Effector CD8-positive, alpha-beta T cell (primary cell): ENCODE measurements at places on chromosomes 5 and 9.

DNA sequence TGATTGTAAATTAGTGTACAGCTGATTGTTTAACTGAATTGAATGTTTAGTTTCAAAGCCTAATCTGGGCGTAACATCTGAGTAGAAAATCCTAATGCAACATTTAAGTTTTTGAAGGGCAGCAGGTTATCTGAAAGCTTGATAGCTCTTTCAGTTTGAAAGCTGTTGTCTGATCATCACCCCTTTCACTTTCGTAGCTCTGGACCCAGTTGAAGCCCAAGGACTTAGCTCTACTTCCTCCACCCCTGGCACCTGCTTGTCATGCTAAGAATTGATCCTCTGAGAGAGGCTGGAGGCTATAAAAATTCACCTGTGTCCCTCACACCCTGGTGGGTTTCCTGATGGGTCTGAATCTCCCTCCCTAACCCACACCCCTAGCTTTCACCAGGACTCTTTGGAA is 86.0 kb downstream of the ZFAND5 start:
- DNase-seq, result no peak

- DNase-seq, result no peak
Measured at GRCh38 chr5:167244583-167244982, 1046.9 kb upstream of the WWC1 start.

DNA sequence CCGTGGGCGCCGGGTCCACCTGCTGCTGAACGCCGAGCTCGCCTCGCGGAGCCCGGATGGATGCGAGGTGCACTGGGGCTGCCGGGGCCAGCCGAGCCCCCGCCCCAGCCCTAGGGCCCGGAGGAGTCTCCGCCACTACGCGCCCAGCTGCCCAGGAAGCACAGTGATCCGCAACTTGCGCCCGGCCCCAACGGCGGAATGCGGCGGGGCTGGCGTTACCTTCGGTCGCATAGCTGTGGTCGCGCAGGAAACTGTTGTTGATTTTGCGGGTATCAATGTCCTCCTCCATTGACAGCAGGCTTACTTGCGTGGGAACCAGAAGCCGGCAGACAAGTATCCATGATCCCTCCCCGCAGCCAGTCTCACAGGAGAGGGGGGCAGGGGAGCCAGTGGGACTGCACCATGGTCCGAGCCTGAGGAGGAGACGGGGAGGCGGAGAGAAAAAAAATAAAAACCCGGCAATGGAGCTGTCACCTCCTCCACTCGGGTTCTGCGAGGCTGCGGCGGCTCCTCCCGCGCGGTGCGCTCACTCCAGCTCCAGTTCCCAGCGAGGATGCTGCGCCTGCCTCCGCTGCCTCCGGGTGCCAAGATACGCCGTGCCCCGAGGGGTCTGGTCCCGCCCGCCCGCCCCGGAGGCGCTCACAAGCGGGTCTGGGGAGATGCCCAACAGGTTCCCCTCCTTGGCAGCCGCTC is 628 bp downstream of the PPP2R2B start:
- peak; percentile 0 for DNase-seq

DNA sequence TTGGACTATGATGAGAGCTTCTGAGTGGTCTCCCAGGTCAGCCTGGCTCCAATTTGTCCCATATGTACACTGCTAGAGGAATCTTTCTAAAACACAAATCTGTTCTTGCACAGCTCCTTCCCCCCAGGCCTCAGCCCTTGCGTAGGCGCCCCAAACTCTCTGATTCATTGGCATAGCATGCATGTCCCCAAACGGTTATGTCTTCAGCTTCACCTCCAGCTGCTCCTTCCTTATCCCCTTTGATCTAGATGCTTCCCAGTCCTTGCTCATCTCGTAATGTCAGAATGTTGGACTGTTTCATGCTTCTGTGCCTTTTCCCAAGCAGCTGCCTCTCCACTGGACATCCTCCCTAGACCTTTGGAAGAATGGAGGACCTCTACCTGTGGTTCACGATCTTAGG is 60.1 kb upstream of the BASP1 start:
- no peak for DNase-seq

DNA sequence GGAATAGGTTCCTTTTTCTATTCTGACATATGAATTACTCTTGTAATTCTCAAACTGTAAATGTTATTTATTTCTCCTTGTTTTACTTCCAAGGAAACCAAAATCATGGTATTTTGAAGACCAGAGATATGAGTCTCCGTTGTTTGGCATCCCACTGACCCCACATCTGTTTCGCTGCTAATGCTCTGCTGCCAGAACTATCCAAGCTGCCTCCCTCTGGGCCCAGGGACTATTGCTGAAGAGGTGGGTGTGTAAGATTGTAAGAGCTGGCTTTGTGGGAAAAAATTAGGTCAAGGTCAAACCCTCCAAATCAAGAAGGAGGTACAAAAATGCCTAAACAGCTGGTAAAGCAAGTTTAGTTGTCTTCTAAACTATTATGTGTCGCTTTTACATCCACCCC is 129.4 kb upstream of the MYO10 start:
- DNase-seq, result no peak

DNA sequence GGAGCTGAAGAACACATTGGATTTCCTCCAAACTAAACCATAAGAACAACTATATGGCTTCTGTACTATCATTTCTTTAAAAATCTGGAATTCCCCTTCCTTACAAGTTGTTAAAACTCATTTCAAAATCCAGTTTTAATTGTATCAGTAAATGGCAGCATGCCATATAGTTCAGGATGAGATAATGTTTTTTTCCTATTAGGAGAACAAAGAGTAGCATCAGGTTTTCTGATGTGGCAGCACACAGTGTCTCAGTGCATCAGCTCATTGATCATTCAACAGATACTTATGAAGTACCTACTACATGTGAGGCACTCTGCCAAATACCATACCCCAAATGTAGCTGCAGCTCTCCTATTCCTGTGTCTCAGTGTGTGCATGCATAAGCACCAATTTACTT is 161.1 kb downstream of the EPB41L4A start:
- DNase-seq, result no peak

DNA sequence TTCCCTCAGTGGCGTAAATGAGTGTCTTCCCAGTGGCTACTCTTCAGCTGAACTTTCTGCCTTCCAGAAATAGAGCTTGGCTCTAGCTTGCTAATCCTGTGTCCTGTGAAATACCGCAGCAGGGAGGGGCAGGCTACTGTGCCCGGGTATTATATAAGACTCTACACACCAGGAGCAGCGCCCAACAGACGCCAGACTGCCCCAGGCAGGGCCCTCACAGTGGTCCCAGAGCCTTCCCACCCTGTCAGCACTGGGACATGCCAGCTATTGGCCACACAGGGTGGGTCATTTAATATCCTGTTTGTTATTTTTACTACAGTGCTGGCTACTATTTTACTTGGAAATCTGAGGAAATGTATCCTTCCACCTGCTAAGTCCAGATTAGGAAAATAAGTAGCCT is 121.0 kb downstream of the FEM1C start:
- DNase-seq, result no peak

DNA sequence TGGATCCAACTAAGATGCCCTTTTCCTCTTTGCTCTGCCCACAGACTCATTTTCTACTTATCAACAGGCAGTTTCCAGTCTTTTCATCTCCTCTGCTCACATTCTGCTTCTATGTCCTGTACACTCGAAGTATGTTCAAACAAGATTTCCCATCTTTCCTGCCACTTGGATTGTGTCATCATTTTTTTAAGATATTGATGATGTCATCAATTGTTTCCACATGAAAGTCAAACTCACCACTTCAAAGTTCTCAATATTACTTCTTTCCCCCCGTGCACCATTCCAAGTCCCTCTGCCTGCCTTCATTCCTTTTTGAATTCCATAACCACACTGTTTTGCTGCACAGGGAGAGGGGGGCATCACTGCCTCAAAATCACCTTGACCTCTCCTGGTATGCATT is 175.0 kb upstream of the RFX3 start:
- no peak for DNase-seq

- no peak for DNase-seq
Measured at GRCh38 chr9:132054024-132054423, 25.6 kb downstream of the MED27 start.

DNA sequence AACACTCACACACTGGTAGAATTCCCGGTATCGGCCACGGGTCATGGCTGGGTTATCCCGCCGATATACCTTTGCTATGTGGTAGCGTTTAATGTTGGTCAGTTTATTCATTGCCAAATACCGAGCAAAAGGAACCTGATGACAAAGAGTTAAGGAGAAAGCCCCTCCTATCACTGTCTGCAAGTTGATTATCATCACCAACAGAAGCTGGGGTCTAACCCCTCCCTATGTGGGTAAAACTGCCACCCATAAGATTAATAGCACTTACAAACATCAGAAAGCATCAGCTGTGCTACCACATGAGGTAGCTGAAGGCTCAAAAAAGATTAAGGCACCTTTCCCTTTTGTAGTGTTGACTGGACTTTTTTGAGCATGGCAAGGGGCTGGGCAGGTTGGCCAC is 5.6 kb upstream of the DND1 start:
- DNase-seq, result no peak

DNA sequence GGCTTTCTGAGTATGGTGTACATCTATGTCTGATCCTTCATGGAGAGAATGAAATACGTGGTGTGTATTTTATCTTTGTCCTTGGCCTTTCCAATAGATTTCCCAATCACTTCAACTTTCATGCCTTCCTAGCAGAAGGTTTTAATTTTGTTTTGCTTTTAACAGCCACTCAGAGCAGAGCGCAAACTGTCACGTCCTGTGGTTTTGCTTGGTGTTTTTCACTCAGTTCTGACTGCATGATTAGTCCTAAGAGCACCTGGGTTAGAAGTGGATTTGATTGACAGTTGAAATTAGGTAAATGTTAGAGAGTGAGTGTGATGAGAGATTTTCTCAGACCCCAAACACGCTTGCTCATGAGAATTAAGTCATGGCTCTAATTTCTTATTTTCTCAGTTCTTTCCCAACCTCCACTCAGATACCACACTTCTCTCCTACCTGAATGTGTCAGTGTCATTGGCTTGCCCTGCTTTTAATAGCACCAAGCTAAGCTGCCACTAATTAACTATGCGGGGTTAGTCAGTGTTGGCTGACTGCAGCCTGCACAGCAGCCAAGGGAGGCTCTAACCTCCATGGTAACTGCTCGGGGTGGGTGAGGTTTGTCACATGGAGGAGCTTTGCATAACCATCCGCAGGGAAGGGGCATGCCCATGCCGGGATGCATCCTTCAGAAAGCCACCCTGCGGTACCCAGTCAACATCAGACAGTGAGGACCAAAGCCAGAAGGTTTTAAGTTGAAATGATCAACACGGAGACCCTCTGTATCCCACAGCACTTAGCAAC is 173.4 kb downstream of the NR3C1 start:
- no peak for DNase-seq

DNA sequence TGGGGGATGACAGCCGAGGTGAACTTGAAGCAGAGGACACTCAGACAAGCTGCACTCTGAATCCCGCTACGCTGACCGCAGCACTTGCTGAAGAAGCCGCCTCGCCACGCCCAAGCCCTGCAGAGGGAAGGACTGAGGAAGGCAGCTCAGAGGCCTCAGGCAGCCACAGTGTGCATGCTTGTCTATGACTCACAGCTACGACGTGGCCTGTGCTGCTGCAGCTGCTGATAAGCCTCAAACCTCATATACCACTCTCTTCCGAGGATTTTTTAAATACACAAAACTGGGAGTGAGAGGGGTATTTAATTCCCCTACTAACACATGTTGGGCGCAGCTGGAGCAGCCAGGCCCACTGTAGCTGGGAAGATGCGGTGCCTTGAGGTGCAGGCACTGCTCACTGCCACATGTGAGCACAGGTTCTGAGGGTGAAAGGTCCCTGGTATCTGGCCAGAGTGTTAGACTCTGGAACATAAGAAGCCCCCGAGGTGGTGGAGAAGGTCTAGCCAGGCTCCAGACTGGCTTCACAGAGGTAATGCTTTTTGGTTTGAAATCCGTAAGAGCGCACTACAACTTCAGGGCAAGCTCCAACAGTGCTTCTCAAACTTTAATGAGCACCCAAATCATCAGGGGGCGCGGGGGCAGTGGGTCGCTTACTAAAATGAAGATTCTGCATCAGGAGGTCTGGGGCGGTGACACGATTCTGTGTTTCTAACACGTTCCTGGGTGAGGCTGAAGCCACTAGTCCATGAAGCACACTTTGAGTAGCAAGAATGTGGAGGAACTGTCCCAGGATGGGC is 196.8 kb downstream of the AUH start:
- DNase-seq, result no peak

- DNase-seq, result no peak
Measured at GRCh38 chr9:125886365-125886764, 139.2 kb downstream of the PBX3 start.

DNA sequence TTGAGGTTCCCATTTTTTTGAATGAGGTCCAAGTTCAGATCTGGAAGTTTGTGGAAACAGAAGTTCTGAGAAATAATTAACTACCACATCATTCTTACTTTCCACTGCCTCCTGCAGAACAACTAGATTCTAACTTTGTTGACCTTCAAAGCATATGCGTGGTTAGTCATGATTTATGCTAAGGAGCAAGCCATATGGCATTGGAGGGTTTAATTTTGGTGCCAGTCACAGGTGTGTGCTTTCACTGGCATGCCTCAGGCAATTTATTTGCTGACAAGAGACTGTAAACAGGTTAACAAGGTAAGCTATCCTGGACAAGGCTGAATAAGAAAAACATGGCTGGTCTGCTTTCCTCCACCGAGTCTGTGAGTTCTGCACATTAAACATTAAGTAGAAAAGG is 31.5 kb downstream of the HMHB1 start:
- no peak for DNase-seq

GRCh38 chr9:81653240-81653639 is 36.1 kb downstream of the TLE1 start:
- DNase-seq, result no peak

- DNase-seq, result peak; percentile 6
Measured at GRCh38 chr9:19127871-19128500, 694 bp upstream of the PLIN2 start.

DNA sequence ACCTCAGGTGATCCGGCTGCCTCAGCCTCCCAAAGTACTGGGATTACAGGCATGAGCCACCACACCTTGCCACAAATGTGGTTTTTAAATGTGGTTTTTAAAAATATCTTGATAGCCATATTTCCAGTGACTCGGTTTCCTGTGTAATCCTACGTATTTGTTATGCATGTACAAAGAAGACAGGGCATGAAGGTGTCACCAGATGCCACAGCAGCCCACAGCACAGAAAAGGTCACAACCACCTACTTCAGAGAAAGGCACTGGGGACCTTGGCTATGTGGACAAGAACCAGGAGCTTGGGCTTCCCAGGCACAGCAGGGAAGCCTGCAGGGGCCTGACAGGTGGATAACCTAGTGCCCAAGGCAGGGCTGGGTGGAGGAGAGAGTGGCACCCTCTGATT is 38.0 kb downstream of the C9orf50 start:
- no peak for DNase-seq
